ENCODE measurements at places on chromosomes 5 and 9. TPM values are rescaled to one million over a fixed set of nuclear protein-coding genes. Genes with fewer than 3 reads are reported as not detected.

RNF224 gene
- 0.74 TPM for total RNA-seq

- no peak overlapping the region for H3K4me3 ChIP-seq
- H3K27ac ChIP-seq = no peak overlapping the region
- no peaks in the 10 kb centered on the region for H3K36me3 ChIP-seq
- DNase-seq = no peak
- no peaks in the 10 kb centered on the region for H3K4me1 ChIP-seq
- no peaks in the 10 kb centered on the region for H3K27me3 ChIP-seq
These were observed 14.0 kb upstream of the TCF7 start for GRCh38 chr5:134100283-134101091.

GRCh38 chr5:132218321-132218720, 9.3 kb downstream of the P4HA2 start:
- no peak for DNase-seq
- peaks cover 60% of the 10 kb centered on the region for H3K4me1 ChIP-seq
- no peaks in the 10 kb centered on the region for H3K27me3 ChIP-seq

DNA sequence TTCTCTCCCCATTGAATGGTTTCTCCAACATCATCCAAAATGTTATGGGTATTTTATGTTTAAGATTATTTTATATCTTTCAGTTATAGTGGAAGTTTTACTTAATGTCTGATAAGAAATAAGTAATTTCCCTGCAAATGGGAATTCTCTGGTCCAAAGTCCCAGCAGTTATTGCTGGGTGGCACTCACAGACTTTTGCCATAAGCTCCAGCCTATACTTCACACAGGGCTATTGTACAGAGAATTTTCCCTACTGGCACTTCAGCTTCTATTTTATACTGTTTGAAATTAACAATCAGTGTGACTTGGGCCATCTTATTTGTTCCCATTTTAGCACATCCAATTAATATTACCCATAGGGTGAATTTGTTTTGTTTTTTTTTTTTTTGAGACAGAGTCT, 32.9 kb downstream of the CD14 start:
- H3K4me1 ChIP-seq = no peaks in the 10 kb centered on the region
- H3K36me3 ChIP-seq = no peaks in the 10 kb centered on the region
- no peak overlapping the region for H3K27ac ChIP-seq
- H3K4me3 ChIP-seq = no peak overlapping the region
- DNase-seq = no peak

Data from vagina (tissue), 2 donors.